Spinal cord (tissue), 10 donors: ENCODE measurements at places on chromosomes 2 and 18. TPM values are rescaled to one million over a fixed set of nuclear protein-coding genes. Genes with fewer than 3 reads are reported as not detected.

DNA sequence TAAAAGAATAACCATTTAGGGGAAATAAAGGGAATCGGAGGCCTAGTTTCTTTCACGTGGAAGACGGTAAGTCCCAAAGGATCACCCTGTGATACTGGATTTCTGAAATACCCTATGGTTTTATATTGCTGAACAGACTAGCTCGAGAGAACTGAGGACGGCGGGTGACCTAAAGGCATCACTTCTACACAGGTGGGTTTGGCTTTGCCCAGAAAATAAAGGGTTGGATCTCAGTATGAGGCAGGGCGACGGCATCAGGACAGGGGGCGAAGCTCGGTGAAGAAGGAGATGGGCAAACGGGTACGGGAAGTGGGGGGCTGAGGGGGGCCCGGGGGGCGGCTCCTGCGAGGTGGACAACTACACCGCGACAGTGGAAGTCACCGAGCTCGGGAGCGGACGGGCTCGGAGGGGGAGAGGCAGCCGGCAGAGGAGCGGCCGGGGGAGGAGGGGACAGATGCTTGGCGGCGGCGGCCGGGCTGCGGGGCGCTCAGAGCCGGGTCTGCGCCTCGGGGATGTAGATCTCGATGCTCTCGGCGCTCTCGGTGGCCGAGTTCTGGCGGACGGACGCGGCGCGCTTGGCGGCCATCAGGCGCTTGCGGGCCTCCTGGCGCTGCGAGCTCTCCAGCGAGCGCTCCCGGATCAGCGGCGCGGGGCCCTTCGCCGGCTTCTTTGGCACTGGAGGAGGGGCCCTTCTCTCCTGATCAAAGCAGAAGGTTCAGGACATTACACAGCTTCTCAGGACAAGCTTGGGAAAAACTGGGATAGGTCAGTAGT is 48.9 kb downstream of the TGIF1 start:
- DNase-seq: peak; percentile 70
- H3K4me3 ChIP-seq: peak overlapping the region; percentile 28

The ZNF407 gene
- polyA plus RNA-seq: 8.4 TPM

The SGPP2 gene
- 5.2 TPM for polyA plus RNA-seq

The EVA1A gene
- 1.0 TPM for polyA plus RNA-seq

The LOXHD1 gene
- 0.14 TPM for polyA plus RNA-seq

DNA sequence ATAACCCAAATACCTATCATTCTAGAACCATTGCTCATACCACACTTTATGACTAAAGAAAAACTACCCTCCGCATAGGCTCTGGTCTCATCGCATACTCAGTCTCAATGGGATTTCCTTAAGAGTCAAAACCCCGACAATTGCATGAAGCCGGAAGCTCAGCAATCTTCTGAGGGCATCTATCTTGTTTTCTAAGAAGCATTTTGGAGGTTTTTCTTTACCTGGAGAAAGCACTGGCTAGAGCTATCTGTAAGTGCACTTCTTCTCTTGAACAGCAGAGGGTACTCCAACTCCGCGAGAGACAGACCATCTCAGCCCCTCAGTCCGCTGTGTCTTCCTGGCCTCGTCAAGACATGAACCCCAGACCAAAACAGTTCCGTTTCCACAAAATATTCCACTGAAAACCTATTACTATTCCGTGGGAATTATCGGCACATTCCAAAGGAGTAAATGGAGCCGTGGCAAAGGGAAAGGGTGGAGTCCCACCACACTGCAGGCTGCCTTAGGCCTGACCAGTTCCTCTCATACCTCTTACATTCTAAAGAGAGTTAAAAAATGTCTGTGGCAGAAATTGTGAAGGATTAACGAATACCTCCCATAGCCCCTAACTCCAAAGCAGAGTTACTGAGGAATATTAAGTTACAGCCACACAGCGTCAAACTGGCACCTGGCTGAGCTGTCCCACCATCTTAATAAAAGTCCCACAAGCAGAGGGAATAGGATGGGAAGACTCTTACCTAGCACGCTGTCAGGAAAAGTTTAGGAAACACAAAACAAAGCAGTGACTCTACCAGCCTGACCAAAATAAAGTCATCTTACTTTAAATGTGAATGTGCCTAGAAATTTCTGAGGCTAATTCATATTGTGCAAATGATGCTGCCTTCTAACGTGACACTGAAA is 325.6 kb upstream of the VRK2 start:
- H3K27ac ChIP-seq: no peak overlapping the region
- no peaks in the 10 kb centered on the region for H3K36me3 ChIP-seq
- peaks cover 4% of the 10 kb centered on the region for H3K4me1 ChIP-seq

GRCh38 chr18:22267225-22267624 is 97.8 kb downstream of the GATA6 start:
- DNase-seq: no peak
- H3K27ac ChIP-seq: no peak overlapping the region
- no peaks in the 10 kb centered on the region for H3K4me1 ChIP-seq
- H3K4me3 ChIP-seq: no peak overlapping the region

DNA sequence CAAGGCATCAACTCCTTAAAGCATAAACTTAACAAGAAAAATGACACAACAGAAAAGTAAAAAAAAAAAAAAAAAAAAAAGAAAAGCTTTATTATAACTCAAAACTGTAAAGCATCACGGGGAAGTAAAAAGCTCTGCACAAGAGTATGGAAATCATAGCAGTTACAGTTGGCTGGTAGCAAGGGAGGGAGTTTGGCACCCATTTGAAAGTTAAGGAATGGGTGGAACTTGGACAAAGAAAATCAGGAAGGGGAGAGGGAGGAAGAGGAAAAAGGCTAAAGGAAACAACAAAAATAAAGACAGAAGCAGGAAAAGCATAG is 8.6 kb downstream of the KLF7 start:
- no peak overlapping the region for H3K27ac ChIP-seq
- peaks cover 12% of the 10 kb centered on the region for H3K4me1 ChIP-seq
- H3K27me3 ChIP-seq: no peaks in the 10 kb centered on the region
- H3K36me3 ChIP-seq: no peaks in the 10 kb centered on the region

- no peaks in the 10 kb centered on the region for H3K4me1 ChIP-seq
- no peaks in the 10 kb centered on the region for H3K27me3 ChIP-seq
- no peaks in the 10 kb centered on the region for H3K36me3 ChIP-seq
- H3K4me3 ChIP-seq: no peak overlapping the region
- H3K27ac ChIP-seq: no peak overlapping the region
- no peak for DNase-seq
These were observed 851.6 kb upstream of the CDH2 start for GRCh38 chr18:29028560-29028959.

DNA sequence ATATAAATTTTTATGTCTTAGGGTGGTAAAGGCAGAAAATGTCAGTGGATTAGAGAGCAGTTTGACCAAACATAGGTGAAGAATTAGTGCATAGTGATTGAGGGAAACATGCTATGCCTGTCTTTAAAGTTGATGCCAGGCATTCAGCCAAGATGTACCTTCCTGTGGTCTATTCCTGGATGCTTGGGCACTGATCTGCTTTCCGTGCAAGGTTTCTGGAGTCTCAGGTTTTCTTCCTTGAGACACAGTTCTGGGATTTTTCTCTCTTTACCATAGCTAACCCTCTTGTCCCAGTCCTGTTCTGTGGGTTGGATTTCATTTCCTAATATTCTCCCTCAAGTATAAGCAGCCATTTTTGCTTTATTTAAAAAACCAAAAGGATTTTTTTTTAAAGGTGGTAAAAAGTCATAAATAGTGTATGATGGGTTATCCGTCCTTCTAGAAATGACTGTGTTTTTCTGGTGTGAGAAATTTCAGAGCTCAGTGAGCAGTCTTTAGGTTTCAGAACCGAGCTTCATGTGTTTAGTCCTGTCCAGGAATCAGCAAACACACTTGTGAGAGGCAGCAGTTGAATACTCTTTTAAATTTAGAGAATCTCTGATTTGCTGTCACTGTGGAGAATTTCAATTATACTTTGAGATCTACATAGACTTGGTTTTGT is 43.0 kb upstream of the CYBRD1 start:
- no peaks in the 10 kb centered on the region for H3K27me3 ChIP-seq
- no peak overlapping the region for H3K27ac ChIP-seq
- H3K36me3 ChIP-seq: peaks cover 6% of the 10 kb centered on the region
- DNase-seq: no peak
- no peak overlapping the region for H3K4me3 ChIP-seq

DNA sequence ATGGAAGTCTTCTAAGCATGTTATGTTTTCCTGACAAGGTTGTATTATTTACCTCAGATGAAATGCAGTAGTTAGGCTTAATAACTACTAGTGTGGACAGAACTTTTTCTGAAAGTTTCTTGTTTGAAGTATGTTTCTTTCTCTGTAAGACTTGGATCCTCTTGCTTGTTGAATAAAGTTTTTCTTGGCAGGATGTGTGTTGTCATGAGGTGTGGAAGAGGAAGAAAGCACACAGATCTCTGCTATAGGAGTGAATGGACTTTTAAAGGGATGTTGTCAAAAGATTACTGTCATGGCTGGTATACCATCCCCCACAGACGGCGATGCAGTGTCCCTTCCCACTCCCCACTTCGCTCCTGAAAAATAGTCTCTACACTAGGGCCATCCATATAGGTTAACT is 2.6 kb downstream of the CAB39 start:
- H3K27ac ChIP-seq: no peak overlapping the region
- no peaks in the 10 kb centered on the region for H3K27me3 ChIP-seq
- H3K36me3 ChIP-seq: no peaks in the 10 kb centered on the region
- H3K4me1 ChIP-seq: peaks cover 15% of the 10 kb centered on the region
- DNase-seq: no peak

GRCh38 chr2:217478831-217479455 is 523.9 kb downstream of the TNS1 start:
- peaks cover 3% of the 10 kb centered on the region for H3K4me1 ChIP-seq
- H3K4me3 ChIP-seq: no peak overlapping the region
- no peaks in the 10 kb centered on the region for H3K27me3 ChIP-seq
- H3K27ac ChIP-seq: peak overlapping the region; percentile 55
- no peaks in the 10 kb centered on the region for H3K36me3 ChIP-seq

The CABLES1 gene
- polyA plus RNA-seq: 12.6 TPM

GRCh38 chr2:147110317-147110716 is 734.5 kb upstream of the ACVR2A start:
- H3K36me3 ChIP-seq: no peaks in the 10 kb centered on the region
- H3K27ac ChIP-seq: no peak overlapping the region
- no peak overlapping the region for H3K4me3 ChIP-seq
- peak; percentile 79 for DNase-seq
- H3K27me3 ChIP-seq: no peaks in the 10 kb centered on the region

DNA sequence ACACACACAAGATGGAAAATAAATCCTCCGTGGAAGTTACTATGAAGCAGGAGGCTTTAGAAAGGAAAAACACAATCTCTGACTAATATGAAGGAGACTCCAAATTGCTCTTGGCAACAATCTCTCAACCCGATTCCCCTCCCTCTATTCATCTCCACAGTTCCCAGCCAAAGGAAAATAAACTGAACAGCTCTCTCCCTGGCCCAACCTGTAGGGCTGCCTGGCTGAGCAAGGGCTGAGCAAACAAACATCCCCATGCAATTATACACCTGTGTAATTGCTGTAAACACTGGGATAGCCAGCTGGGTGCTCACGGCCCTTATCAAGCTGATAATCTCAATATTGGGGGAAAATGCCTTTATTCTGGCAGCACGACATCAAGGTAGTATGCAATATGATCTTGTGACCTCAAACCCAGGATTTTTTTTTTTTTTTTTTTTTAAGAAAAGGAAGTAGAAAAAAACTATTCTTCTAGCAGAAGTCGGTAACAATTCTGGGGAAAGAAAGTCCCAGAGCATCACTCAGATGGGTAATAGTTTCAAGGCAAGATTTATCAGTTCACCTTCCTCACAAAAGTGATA is 203.3 kb upstream of the SMAD2 start:
- peaks cover 23% of the 10 kb centered on the region for H3K4me1 ChIP-seq
- no peak for DNase-seq
- no peak overlapping the region for H3K4me3 ChIP-seq
- H3K27ac ChIP-seq: peak overlapping the region; percentile 76
- H3K36me3 ChIP-seq: no peaks in the 10 kb centered on the region

The NTSR2 gene
- 3.5 TPM for polyA plus RNA-seq

DNA sequence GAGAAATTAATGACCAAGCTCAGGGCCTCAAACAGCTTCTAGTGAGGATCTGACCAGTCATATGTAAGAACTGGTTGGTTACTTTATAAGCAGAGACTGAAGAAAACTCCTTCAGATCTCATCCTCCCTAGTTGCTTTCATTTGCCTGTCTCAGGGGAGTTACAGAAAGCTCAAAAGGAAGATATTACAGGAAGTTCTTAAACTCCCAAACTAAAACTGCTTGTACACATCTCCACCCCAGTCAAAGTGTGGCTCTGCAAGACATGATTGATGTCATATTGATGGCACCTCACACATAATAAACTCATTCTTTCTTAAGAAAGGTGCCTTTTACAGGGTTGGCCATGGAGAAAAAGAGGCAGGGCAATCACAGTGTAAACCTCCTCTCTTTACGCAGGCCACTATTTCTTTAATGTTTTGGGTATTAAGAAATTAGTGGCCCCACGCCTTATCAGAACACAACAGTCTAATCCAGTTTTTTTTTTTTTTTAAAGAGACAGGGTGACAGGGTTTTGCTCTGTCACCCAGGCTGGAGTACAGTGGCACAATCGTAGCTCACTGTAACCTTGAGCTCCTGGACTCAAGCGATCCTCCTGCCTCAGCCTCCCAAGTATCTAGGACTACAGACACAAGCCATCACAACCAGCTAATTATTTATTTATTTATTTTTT is 62.6 kb upstream of the STK17B start:
- H3K27me3 ChIP-seq: no peaks in the 10 kb centered on the region
- no peak for DNase-seq
- no peaks in the 10 kb centered on the region for H3K36me3 ChIP-seq
- H3K4me1 ChIP-seq: no peaks in the 10 kb centered on the region
- H3K4me3 ChIP-seq: no peak overlapping the region

DNA sequence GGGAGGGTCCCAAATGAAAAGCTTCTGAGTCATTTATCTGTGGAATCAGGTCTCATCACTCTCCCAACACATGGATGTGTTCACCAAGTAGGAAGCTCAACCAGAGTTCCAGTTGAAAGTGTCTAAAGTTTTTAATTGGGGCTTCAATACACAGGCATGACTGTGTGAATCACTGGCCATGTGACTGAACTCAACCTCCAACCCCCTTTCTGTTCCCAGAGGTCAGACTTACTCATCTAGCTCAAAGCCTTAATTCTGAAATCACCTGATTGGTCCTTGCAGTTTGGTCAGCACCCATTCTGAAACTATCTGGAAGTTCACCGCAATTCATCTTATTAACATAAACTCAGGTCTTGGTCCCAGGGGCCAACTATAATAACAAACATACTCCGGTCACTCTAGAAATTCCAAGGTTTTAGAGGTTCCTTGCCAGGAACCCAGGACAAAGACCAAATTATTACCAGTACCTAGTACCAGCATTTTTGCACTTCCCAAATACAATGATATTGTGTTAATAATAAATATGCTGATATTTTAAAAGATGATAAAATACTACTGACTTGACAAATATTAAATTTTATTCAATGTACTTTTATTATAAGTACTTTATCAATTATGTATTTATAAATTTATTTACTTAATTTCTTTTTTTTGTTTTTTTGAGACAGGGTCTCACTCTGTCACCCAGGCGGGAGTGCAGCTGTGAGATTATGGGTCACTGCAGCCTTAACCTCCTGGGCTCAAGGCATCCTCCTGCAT is 10.7 kb upstream of the RBM45 start:
- no peak overlapping the region for H3K4me3 ChIP-seq
- H3K36me3 ChIP-seq: no peaks in the 10 kb centered on the region
- H3K27me3 ChIP-seq: no peaks in the 10 kb centered on the region
- no peak overlapping the region for H3K27ac ChIP-seq
- no peak for DNase-seq

The IRS1 gene
- 19.0 TPM for polyA plus RNA-seq

The TUBA4B gene
- polyA plus RNA-seq: 0.39 TPM

The ACTG2 gene
- 5.5 TPM for polyA plus RNA-seq

The ZBTB7C gene
- 9.4 TPM for polyA plus RNA-seq

GRCh38 chr2:152613235-152613634 is 104.0 kb downstream of the PRPF40A start:
- H3K4me3 ChIP-seq: no peak overlapping the region
- H3K4me1 ChIP-seq: peaks cover 3% of the 10 kb centered on the region
- no peak overlapping the region for H3K27ac ChIP-seq

The ICOS gene
- polyA plus RNA-seq: not detected

The SERPINB13 gene
- not detected for polyA plus RNA-seq
